ENCODE measurements at places on chromosomes 4 and X.

GRCh38 chr4:113537628-113538027, 223.9 kb downstream of the CAMK2D start:
- no peak for DNase-seq

GRCh38 chrX:105837232-105837631, 14.9 kb downstream of the NRK start:
- DNase-seq, result no peak

DNA sequence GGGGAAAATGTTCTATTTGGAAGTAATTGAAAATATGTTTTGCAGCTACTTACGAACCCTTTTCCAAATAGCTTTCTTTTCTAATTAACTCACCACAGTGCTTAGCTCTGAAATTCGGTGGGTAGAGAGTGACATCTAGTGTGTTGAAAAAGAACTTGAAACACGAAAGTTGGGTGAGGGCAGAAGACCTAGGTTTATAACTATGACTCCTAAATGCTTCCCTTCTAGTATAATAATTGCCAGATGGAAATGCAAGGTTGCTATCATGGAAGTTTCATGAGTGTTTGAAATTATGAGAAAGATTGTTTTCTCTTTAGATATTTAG, 77.3 kb upstream of the NOCT start:
- no peak for DNase-seq

DNA sequence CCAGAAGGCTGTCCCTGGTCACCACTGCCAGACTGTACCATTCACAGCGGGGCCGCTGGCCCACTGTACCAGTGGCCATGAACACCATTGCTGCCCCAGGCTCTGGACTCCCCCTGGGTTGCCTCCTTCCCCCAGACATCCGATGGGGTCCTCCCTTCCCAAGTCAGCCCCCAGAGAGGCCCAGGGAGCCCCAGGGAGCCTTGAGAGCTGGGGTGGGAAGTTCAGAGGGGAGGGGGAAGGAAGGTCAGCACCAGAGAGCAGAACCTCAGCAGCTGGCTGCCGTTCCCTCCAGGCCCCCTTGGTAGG, 441 bp upstream of the ARHGAP4 start:
- DNase-seq, result no peak

DNA sequence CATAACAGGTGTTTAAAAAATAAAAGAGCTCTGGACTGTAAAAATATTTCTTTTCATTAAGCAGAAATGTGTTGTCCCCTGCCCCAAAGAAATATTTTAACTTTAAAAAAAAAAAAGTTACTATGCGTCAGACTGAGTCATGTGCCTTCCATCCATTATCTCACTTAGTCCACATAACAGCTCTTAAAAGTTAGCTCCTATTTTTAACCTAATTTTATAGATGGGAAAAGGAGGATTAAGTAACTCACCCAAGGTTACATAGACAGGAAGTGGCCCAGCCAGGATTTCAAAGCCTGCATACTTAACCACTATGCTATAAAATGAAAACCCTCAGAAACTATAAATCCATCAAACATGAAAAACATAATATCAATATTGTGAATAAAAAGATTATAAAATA, 97.7 kb downstream of the MANBA start:
- DNase-seq, result no peak

- DNase-seq, result no peak
Measured at GRCh38 chr4:40363382-40363920, 28.3 kb downstream of the CHRNA9 start.

- DNase-seq, result no peak
Measured at GRCh38 chr4:173014113-173014558, 154.5 kb upstream of the GALNT7 start.
